Muscle of back (tissue), 13 donors: ENCODE measurements at places on chromosomes 1 and 21. TPM values are rescaled to one million over a fixed set of nuclear protein-coding genes. Genes with fewer than 3 reads are reported as not detected.

GRCh38 chr1:23628951-23629387 lies 62.6 kb upstream of the RPL11 start:
- DNase-seq, result no peak

DNA sequence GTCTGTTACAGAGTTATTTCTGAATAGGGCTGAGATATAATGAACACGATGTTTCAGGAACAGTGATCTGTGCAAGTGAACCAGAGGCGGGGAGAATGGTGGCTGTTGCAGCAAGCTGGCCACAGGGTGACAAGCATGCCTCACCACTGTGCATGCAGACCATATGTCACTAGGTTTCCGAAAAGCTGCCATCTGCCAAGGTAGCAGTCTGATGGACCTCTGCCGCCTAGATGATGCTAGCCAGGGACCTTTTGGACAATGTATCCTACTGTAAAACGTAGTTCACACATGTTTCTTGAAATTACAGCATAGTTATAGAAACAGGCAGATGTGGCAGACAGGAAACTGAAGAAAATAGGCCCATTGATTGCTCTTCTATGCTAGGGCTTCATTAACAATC lies 204.2 kb upstream of the RRP15 start:
- no peak for DNase-seq

DNA sequence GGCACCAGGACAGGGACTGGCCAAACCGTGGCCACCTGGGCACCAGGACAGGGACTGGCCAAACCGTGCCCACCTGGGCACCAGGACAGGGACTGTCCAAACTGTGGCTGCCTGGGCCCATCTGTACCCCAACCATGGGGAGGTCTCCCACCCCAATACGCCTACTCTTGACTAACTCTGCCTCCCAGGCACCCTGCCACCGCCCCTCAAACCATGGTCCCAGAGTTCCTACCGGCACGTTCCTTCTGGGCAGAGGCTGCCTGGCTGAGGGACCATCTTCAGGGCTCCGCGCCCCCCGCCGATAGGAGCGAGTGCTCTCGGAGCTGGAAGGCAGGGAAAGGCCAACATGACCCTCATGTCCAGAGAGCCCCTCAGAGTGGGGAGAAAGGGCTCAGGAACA lies 6.3 kb upstream of the TCEA3 start:
- no peak for DNase-seq

- no peak for DNase-seq
Measured at GRCh38 chr1:184892116-184892515, 82.2 kb downstream of the NIBAN1 start.

- no peak for DNase-seq
Measured at GRCh38 chr1:9784508-9785133, 39.1 kb downstream of the CLSTN1 start.

GRCh38 chr21:35996217-35996616 lies 64.1 kb downstream of the SETD4 start:
- no peak for DNase-seq

GRCh38 chr1:167463080-167463479 lies 55.2 kb downstream of the CD247 start:
- no peak for DNase-seq

GRCh38 chr1:160171354-160171753 lies 19.0 kb upstream of the CASQ1 start:
- DNase-seq, result no peak

DNA sequence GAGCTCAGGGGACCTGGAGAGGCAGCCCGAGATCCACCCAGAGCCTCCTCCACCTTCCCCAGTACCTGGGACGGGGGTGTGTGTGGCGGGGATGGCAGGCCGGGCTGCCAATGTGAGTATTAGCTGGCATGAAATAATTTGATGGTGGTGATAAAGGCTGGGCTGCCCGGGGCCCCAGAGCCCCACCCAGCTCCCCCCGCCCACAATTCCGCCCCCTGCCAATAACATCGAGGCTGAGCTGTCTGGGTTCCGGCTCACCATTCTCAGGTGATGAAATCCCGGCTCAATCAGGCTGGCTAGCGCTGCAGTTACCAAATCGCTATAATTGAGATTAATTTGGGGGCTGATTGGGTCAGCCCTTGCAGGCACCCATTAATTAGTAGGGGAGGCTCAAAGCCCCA lies 103.8 kb upstream of the CASZ1 start:
- DNase-seq, result no peak

DNA sequence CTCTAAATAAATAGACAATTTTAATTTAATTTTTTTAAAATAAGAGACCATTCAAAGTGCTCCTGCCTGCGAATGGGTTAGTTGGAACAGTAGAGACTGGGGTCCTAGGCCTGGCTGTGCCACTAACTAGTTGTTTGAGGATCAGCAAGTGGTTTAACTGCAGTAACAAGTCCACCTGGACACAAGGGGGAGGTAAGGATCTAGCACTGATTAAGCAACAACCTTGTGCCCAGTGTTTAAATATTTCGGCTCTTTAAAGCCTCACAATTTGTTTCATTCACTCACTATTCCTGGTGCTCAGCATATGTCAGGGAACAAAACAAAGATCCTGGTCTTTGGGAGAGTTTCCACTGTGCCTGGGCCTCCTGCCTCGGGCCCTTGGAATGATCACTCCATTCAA lies 1.6 kb upstream of the AGT start:
- DNase-seq, result no peak

DNA sequence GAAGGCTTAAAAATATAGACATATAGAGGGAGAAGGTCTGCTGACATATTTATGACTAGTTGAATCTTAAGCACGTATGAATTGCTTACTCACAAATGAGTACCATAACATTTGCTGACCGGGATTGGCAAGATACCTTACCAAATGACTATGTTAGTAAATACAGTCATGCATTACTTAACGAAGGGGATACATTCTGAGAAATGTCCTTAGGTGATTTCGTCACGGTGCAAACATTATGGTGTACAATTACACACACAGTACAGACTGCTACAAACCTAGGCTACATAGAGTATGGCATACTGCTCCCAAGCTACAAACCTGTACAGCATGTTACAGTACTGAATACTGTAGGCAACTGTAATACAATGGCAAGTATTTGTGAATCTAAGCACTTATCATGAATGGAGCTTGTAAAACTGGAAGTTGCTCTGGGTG lies 19.4 kb upstream of the UBE2U start:
- peak; percentile 61 for DNase-seq

DNA sequence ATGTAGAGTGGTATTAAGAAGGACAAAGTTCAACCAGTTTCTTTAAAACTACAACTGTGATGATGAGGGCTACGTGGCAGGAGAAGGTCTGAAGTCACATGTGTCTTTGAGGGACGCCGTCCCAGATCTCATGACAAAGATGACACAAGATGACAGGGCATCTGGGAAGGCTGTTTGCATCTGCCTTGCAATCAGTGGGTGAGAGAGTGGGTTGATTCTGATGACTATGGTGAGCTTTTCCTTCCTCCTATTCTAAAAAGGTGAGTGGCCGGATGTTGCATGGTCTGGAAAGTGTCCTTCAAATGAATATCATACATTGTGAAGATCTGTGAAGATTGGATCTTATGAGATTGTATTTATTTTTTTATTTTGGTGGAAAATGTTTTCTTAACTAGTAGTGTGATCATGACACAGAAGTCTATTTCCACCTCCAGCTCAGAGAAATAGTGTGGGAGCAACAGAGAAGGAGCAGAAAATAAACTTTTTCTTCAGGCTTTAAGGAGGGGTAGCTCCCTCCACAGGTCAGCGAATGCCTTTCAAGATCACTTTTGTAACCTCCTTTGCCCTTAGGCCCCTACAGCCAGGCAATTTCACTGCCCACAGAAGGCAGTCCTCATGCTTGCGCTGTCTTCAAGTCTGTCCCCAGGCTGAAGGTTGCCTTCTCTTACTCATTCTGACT lies 76.0 kb upstream of the ATF3 start:
- no peak for DNase-seq

DNA sequence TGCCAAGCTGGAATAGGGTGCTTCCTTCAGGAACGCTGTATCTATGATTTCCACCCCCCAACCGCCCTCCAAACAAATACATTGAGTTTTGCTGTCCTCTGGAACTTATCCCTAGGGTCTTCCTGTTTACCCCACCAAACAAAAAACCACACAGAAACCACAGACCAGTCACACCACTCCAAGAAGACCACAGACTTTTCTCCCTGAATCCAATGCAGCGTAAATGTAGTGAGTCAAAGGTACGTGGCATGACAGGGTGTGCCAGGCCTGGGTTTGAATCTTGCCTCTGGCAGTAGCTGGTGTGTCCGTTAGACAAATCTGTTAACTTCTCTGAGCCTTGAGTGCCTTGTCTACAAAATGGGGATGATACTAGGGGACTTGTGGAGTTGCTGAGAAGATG lies 27.8 kb downstream of the ASAP3 start:
- DNase-seq, result no peak

GRCh38 chr1:160437432-160438316 lies 37.3 kb downstream of the VANGL2 start:
- no peak for DNase-seq

DNA sequence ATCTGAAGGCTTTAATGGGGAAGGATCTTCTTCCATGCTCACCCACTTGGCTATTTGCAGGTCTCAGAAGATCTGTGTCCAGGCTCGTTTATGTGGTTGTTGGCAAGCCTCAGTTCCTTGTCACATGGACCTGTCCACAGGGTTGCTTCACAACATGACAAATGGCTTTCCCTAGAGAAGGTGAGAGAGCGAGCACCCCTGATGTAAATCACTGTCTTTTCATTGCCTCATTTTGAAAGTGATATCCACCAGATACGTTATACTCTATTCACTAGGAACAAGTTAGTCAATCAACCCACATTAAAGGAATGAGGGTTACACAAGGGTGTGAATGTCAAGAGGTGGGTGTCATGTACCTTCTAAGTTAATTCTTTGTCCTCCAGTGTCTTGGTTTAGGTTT lies 433.3 kb downstream of the RPS6KC1 start:
- no peak for DNase-seq

DNA sequence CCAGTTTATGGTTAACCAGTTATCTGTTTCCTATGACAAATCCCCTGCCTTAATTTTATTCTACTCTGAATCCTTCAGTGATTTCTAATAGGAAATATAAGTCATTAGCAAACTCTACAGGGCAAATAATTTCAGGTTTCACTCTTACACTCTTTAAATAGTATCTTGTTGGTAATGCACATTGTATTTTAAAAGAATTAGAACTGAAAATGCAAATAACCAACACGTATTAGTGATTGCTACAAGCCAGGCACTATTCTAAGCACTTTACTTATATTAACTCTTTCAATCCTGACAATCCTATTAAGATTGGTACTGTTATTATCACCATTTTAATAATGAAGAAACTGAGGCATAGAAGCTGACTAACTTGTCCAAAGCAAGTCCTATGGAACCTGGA lies 48.3 kb upstream of the LHX8 start:
- DNase-seq, result no peak

DNA sequence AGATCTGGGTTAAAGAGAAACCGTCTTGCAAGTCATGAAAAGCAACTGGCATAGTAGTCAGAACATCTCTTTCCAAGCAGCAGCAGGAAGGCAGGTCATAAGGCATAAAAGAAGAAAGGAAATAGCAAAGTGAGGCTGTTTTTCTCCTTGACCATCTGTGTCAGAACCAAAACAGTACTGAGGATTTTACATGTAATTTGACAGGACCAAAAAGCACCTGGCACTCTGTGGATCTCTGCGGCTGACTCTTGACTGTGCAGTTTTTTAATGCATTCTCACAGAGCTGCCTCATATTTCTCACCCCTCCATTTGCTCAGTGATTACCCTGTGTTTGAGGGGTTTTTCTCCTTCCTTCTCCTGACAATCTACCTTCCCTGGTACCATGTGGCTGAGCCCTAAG lies 17.7 kb downstream of the TBX15 start:
- no peak for DNase-seq

- DNase-seq, result no peak
Measured at GRCh38 chr1:213666922-213667321, 320.9 kb upstream of the PROX1 start.

- no peak for DNase-seq
Measured at GRCh38 chr1:216071262-216071661, 352.0 kb downstream of the USH2A start.

DNA sequence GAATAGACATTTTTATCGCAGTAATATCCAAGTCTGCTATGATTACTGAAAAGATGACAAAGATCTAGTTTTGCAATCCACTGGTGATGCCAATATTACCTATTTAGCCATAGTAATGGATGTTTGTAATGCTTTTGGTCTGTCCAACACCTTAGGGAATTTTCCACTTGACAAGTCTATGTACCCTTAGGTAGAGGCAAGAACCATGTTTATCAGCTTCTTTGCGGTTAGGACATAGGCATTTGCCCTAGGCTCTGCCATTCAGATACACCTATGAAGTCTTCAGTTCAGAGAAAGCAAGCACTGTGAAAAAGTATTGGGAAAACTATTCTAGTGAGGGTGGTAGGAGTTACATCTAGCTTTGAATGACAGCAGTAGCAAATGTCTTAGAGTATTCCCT lies 40.2 kb upstream of the SLC35D1 start:
- DNase-seq, result no peak

DNA sequence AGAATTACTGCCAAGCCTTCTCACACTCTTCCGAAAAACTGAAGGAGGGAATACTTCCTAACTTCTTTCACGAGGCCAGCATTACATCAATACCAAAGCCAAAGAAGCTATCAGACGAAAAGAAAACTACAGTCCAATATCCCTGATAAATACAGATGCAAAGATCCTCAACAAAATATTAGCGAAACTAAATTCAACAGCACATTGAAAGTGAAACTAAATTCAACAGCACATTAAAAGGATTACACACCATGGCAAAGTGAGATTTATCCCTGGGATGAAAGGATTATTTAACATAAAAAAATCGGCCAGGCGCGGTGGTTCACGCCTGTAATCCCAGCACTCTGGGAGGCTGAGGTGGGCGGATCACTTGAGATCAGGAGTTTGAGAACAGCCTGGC lies 176.8 kb downstream of the FAF1 start:
- DNase-seq, result no peak

GNG4 gene
- 0.82 TPM for polyA plus RNA-seq

CHI3L1 gene
- 0.98 TPM for polyA plus RNA-seq

KRTAP19-1 gene
- polyA plus RNA-seq, result not detected

TRIM67 gene
- polyA plus RNA-seq, result 0.12 TPM

KLHDC9 gene
- polyA plus RNA-seq, result 1.8 TPM

IFI6 gene
- polyA plus RNA-seq, result 65.4 TPM

TMPRSS2 gene
- not detected for polyA plus RNA-seq

BLACAT1 gene
- not detected for polyA plus RNA-seq

BMP8B gene
- 1.6 TPM for polyA plus RNA-seq

AIM2 gene
- polyA plus RNA-seq, result 0.20 TPM

LCE3C gene
- polyA plus RNA-seq, result not detected

SIM2 gene
- polyA plus RNA-seq, result 2.6 TPM
